NCI-H1694 (cell line): ENCODE measurements at places on chromosomes 1 and 21.

DNA sequence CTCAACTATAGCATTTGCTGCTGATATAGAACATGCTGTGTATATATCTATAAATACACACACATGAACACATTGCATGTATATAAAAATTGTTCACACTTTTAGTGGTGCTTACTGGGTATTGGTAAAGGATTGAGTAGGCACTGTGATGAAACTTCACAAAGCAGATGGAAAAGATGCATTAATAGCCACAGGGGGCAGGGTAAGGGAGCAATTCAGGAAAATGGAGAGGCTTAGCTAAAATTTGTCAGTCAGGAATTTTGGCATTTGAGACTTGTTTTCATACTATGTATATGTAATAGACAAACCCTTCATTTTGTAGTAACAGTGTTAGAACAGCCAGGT is 633 bp upstream of the PPFIA4 start:
- DNase-seq: no peak

- no peak for DNase-seq
These were observed 57.0 kb upstream of the SYNC start for GRCh38 chr1:32759521-32759981.

DNA sequence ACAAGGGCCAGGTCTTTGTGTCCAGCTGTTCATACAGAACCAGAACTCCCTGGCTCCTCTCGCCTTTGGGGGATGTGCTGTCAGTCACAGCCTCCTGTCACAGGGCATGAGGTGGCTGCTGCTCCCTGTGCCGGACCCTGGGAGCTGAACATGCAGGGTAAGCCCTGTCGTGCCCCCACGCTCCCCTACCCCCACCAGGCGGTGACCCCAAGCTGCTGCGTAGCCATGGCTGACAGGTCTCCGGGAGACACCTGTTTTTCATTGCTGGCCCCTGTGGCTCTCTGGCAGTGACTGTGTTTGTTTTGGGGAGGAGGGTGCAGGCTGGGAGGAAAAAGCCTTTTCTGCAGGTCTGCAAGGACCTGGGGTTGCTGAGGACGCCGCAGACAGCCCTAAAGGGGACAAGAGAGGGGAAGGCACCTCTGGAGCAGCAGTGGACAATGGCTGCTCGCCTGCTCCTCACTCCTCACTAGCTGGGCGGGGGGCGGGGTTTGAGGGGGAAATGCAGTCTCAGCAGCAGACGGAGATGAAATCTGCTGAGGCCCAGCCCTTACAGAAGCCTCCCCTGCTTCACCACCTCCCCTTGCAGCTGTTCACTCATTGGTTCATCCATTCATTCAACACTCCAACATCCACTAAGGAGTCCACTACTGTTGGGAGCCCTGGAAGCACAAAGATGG is 81.4 kb downstream of the TRABD2B start:
- DNase-seq: peak; percentile 62

GRCh38 chr21:33458861-33459260 is 20.9 kb downstream of the TMEM50B start:
- DNase-seq: no peak

- DNase-seq: peak; percentile 99
These were observed 11.2 kb downstream of the MEF2D start for GRCh38 chr1:156489166-156489934.

DNA sequence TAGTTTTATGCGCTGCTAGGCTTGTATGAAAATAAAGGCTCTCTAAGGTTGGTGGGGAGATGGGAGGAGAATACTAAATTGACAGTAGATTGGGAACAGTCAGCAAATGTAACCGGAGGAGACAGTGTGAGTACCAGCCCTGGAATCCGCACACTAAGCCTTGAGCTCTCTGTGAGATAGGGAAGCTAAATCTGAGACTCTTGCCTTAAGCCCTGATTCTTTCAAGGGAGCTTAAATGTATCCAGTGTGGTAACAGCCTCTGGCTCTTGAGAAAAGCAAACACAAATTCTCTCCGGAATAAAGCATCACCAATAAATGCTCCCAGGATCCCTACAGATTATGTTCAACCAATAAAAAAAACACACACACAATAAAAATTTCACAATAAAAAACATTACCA is 33.0 kb upstream of the PDPN start:
- no peak for DNase-seq

- no peak for DNase-seq
These were observed 9.7 kb downstream of the CELA2B start for GRCh38 chr1:15485636-15486035.

DNA sequence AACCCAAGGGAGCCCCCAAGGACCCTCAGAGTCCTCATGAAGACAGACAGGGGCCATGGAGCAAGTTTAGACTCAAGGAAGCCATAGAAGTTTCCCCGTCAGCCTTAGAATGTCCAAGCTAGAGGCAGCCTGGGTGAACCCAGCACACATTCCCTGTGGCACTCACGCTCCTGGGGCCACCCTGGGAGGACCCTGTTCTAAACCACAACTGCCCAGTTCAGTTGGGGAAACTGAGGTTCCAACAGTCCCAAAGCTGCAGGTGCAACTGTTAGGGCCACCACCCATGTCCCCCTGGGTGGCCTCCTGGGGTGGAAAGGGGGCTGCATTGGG is 9.3 kb downstream of the WNT3A start:
- no peak for DNase-seq

DNA sequence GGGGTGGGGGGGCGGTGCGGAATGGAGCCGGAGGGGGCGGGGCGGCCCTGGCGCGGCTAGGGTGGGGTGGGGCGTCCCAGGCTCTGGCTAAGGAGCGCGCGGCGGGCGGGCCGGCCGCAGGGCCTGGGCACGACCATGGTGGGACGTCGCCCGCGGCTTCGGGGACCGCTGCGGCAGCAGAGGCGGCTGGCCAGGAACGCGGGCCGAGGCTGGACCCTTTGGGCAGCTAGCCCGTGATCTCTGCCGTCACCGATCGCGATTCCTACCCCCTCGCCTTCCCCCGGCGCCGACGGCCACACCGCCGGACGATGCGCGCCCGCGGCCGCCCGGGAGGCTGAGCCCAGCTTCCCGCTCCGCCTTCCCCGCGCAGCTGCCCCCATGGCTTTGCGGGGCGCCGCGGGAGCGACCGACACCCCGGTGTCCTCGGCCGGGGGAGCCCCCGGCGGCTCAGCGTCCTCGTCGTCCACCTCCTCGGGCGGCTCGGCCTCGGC is at the start of gene MAP3K21:
Gene MAP3K21, plus strand, starts transcription at position 74 of the 491 bp plus-strand sequence. Its CDS starts 305 bp downstream, at position 379.
- DNase-seq: no peak

DNA sequence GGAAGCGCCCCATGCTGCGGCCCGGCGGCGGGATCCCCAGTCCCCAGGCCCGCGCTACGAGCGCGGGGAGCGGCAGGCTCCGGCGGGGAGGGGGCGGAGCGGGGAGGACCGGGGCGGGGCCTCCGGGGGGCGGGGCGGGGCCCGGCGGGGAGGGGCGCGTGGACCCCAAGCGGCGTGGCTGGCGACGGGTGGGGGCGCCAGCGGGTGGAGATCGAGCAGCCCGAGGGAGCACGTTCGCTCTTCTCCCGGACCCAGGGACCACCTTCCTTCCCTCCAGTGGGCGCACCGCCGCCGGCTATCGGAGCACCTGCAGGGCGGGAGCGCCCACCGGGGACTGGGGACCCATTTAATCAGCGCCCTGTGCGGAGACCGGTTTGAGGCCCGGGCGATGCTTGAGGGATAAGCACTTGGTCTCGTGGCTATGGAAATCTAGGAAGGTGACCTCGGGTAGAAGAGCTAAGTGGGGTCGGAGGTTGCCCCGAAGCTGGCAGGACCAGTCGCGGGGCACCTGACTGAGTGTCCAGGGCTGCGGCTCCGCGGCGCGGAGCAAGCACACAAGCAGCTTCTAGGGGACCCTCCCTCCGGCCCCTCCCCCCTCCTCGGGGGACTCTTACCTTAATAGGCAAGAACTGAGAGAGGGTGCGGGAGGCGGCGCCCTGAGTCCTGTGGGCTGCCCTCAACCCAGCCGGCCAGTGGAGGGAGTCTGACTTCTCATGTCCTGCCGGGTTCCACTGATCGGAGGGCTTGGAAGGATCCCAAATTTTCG is at the start of gene TSPAN2:
Gene TSPAN2, minus strand, starts transcription at position 84 of the 766 bp plus-strand sequence. Its CDS starts 71 bp downstream, at position 13.
- no peak for DNase-seq

DNA sequence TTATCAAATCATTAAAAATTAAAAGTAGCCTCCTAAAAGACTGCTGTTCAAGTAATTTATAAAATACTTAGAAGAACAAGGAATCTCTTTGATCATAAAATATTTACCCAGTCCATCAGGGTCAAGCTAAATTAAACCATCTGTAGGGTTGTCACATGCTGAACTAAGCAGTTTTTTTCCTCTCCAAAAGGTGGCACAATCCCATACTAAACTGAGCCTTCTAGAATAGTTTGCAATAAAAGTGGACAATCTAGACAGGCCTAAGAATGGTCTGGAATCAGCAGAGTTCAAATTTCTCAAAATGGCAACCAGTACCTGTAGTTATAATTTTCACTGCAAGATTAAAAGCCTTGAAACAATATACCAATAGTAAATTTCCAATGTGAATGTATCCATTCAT is 194.8 kb downstream of the EIF4G3 start:
- DNase-seq: no peak

GRCh38 chr1:225886159-225887029 is 2.6 kb downstream of the LEFTY1 start:
- no peak for DNase-seq

GRCh38 chr1:11741482-11741881 is 5.5 kb downstream of the AGTRAP start:
- no peak for DNase-seq

GRCh38 chr1:214018386-214019268 is 30.9 kb downstream of the PROX1 start:
- DNase-seq: no peak

- DNase-seq: no peak
These were observed 86.8 kb upstream of the RGS4 start for GRCh38 chr1:162982364-162982763.

GRCh38 chr1:246213036-246213435 is 294.0 kb downstream of the SMYD3 start:
- DNase-seq: no peak

- no peak for DNase-seq
These were observed 31.3 kb downstream of the NSL1 start for GRCh38 chr1:212760126-212760823.

GRCh38 chr1:52240592-52241210 is 98.8 kb downstream of the ZFYVE9 start:
- DNase-seq: no peak
